Stimulated activated CD4-positive, alpha-beta T cell treated with anti-CD3 and anti-CD28 coated beads, Interleukin-1b, Interleukin-23, amount 100 ng/mL, for 1 hour (primary cell): ENCODE measurements at places on chromosomes 2 and 18.

GRCh38 chr2:54372361-54372760 is 83.8 kb upstream of the SPTBN1 start:
- no peak for DNase-seq

DNA sequence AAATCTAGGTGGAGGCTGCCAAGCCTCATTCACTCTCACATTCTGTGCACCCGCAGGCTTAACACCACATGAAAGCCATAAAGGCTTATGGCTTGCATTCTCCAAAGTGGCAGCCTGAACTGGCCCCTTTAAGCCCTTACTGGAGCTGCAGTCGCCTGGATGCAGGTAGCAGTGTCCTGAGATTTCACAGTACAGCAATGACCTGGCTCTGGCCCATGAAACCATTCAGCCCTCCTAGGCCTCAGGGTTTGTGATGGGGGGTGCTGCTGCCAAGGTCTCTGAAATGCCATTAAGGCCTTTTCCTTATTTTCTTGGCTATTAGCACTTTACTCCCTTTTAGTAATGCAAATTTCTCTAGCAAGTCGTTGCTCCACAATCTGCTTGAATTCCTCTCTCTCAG is 48.6 kb downstream of the RNMT start:
- DNase-seq, result no peak

DNA sequence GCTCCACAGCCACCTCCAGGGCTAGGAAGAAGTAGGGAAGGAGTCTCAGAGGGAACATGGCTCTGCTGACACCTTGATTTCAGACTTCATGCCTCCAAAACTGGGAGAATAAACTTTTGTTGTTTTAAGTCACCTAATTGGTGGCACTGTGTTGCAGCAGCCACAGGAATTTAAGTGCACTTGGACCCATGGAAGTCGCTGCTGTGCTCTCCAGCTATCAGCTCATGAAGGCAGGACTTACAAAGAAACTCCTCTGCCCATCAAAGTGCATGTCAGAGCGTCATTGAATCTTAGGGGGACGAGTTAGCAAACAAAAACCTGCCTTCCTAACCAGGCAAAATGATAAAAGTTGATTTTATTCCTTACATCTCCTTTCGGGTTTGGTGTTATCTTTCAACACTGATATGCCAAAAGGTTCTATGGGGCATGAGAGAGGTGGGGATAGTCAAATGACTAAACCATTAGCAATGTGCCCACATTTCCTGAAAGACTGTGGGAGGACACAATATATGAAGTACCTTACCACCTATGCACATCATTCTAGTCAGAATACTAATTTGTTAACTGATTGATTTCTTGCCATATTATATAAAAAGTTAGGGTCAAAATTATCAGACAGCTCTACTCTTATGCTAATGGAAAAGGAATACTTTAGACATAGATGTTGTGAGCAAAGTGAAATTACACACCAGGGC is 235.8 kb upstream of the TNP1 start:
- DNase-seq, result no peak

DNA sequence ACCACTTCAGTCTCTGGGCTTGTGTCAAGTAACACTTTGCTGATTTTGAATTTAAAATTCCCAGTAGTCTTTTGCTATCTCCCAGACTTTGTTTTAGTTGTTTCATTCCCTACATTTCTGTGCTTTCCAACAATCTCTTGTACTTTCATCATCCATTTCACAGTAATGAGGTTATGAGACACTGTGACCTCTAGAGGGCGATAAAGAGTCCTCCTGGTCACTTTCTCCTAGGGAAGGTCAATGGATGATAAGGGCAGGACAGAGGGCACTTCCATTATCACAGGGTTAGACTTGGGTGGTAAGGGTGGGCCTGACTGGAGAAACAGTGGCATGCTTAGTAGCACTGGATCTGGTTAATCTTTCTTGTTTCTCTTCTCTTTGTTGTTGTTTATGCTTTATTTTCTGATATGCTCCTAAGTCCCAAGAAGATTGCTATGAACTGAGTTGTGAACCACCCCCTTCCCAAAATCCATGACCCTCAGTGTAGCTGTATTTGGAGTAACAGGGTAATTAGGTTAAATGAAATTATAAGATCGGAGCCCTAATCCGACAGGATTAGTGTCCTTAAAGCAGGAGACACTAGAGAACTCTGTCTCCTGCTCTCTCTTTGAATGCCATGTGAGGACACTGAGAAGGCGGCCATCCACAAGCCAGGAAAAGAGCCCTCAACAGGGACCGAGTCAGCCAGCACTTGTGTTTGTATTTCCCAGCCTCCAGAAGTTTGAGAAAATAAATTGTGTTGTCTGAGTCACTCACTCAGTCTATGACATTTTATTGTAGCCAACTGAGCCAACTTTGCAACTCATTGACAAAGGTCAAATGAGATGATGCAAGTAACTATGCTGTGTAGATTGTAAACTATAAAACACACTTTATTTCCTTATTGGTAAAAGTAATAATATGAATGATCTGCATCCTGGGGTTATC is 779.2 kb downstream of the CNTNAP5 start:
- DNase-seq, result no peak

GRCh38 chr2:20544153-20544747 is 97.4 kb downstream of the RHOB start:
- DNase-seq, result no peak
